ENCODE measurements at places on chromosomes 16 and 17.

DNA sequence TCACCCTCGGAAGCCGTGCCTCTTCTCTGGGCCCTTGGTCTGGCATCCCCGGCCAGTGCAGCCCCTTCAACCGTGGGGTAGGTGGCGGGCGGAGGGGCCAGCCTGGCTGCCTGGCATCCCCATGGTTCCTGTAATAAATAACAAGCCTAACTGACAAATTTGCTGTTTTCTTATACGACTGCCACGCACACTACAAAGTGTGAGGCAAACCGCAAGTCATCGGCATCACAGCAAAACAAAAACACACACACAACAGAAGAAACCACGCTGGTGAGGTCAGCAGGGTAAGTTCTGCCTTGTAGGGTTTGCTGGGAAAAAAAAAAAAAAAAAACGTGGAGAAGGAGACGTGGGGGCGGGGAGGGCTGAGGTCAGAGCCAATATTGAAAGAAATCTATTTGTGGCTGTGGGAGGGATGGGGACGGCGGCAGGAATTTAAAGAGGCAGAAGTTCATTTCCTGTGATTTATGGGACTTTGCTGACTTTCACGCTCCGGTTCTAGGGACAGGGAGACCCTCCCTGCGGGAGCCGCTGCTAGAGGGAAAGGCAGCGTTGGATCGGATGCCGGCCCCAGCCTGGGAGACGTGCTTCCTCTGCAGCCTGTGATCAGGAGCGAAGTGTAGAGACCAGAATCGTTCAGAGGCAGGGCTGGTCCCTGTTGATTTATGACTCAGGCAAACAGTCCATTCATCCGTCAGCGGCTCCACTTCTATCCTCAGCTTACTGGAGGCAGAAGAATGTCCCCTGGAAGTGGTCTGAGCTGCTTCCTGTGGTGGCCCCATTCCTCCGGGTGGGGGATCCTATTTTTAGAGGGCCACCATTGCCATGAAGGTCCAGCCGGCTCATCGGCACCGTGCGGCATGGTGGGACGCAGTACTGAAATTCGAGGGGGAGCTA is 162.8 kb downstream of the FOXL1 start:
- no peak for DNase-seq

DNA sequence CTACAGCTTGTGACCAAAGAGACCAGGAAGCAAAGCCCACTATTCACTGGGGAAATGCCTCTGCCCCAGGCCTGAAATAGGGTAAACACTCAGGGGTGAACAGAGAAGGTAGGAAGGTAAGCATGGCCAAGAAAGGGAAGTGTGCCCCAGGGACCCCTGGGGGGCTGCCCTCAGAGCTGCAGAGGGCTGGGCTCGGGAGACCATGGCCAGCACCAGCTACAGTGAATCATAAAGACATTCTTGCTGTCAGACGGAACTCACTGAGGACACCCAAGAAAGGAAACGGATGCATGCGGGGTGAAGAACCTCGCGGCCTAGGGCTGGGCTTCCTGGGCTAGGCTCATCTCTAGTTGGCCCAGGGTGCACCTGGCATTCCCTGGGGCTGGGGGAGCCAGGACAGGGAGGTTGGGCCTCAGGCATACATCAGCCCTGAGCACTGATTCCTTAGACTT is 9.6 kb downstream of the HIC1 start:
- DNase-seq = no peak

DNA sequence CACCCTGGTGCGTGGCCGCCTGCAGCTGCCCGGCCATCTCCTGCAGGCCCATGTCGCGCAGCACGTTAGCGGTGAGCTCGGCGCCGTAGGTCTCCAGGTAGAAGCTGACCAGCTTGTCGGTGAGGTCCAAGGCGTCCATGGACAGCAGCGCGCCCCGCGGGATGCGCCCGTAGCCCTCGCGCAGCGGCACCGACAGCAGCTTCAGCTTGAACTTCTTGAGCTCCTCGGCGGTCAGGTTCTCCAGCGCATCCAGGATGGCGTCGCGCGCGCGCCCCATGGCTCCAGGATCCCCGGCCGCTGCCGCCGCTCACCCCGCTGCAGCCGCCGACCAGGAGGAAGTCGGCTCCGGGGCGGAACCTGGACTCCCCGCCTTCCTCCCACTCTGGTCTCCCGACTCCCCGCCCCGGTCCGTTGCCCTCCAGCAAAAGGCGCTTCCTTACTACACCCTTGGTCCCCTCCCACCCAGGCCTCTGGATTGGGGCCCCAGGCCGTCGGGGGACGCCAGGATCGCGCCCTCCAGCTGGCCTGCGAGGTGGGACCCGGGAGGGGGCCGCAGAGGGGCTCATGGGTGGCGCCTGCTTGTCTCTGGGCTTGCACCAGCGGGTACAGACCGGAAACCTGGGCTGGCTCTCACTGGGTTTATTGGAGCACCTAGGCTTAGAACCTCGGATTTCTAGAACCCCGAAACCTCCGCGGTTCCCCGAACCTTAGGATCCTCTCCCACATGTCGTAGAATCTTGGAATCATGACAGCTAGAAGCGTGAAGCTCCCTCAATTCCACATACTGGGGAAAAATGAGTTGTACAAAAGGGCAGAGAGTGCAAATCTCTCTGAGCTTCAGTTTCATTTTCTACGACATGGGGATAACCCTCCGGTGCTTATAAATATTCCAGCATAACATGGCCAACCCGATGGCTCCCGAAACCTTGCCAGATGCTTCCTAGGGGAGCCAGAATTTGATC is at the start of gene PYCARD:
Gene PYCARD, minus strand, starts transcription at position 347 of the 962 bp plus-strand sequence. Its CDS starts 70 bp downstream, at position 277.
- DNase-seq = no peak

GRCh38 chr17:83086907-83087787 is 7.7 kb downstream of the METRNL start:
- no peak for DNase-seq

DNA sequence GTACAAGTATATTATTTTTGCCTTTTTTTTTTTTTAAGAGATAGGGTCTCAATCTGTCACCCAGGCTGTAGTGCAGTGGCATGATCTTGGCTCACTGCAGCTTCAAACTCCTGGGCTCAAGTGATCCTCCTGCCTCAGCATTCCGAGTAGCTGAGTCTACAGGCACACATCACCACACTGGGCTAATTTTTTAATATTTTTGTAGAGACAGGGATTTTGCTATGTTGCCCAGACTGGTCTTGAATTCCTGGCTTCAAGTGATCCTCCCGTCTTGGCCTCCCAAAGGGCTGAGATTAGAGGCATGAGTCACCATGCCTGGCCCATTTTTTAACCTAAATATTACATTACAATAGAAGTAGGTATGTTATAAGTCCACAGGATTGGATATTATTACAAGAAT is 3.2 kb downstream of the TERB1 start:
- no peak for DNase-seq

DNA sequence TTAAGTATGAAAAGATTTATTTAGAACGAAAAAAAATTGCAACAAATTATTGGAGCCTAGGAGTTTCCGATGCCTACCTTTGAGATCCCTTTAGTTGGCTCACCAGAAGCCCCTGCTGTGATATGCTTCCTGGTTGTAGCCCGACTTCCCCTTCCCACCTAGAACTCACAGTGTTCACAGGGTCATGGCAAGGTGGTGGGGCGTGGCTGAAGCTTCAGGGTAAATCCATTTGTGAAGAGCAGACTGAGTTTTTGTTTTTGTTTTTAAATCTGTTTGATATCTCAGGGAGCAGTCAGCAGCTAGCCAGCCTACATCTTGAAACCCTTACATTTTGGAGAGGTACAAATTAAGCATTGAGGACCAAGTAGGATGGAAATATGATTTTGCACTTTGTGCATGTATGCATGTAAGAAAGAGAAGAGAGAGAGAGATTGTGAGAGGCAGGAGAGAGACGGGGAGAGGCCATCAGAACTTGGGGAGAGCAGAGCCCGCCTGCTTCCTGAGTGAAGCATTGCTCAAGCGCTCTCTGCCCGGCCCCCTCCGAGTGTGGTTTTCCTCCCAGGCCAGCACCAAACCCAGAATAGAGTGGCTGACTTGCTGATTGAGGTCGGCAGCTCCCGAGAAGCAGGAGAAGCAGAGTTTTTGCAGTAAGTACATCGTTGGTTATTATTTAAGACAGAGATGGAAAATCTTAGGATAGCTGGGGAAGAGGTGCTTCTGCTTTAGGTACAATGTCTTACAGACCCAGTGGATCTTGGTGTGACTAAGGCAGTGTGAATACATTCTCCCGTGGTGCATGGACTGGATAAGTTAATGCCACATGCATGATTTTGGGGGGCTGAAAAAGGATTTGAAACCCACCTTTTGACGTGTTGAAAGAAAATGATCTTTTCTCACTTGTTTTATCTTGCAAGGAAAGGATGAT is 64.2 kb downstream of the SPECC1 start:
- peak; percentile 3 for DNase-seq

DNA sequence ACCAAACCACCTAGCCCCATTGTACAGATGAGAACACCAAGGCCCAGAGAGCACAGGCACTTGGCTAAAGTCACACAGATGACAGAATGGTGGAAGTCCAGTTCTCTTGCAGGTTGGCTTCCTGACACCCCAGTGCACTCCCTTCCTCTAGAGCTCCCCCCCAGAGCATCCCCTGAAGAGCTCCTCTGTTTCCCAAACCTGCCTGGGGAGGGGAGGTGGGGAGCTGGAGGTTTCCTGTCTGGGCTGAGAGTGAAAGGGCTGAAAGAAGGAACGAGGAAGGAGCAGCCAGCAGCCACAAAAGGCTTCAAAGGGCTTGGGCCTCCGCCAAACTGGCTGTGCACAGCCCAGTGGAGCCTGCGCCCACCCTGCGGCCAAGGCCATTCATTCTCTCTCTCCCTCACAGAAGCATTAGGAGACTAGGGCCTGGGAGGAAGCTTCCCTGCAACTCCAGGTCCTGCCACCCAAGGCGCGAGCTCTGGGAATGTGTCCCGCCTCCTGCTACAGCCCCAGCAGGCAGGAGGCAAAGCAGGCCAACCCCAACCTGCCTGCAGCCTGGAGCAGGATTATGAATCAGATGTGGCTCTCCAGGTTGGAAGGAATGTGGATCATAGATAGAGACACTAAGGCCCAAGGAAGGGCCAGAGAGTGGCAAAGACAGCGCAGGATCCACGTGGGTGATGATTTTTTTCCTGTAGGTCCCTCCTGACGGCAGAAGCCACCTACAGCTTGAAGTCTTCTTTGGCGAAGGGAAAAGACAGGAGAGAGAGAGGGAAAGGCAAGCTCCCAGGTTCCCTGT is 913 bp downstream of the SLC13A5 start:
- no peak for DNase-seq

DNA sequence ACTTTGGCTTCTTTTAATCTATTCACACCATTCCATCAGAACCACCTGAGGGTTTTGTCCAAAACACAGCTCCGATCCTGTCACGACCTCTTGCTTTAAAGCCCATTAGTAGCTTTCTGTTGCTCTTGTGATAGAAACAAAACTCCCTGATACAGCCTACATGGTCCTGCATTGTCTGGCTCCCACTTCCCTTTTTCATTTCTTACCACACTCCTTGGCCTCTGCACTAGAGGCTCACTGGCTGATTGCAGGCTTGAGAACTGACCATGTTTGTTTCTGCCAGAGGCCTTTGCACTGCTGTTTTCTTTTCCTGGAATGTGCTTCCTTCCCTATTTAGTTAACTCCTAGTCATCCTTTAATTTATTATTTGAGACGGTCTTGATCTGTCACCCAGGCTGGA is 23.7 kb downstream of the IST1 start:
- no peak for DNase-seq

DNA sequence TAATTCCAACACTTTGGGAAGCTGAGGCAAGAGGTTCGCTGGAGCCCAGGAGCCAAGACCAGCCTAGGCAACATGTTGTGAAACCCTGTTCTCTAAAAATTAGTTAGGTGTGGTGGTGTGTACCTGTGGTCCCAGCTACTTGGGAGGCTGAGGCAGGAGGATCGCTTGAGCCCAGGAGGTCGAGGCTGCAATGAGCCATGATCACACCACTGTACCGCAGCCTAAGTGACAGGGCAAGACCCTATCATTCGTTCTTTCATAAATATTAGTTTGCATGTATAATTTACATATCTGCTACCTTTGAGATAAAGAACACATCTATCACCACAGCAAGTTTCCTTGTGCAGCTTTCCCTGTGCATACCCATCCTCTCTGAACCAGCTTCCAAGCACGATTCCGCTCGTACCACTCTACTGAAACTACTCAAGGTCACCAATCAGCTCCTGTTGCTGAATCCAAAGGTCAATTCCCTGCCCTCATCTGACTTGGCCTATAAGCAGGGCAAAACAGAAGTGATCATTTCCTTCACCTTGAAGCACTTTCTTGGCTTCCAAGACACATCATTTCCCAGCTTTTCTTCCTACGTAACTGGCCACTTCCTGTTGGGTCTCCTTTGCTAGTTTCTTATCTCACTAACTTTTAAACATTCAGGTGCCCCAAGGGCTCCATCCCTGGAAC is 49.1 kb downstream of the GRB2 start:
- DNase-seq = no peak

- no peak for DNase-seq
These were observed 391.4 kb downstream of the CPPED1 start for GRCh38 chr16:12412252-12412651.

DNA sequence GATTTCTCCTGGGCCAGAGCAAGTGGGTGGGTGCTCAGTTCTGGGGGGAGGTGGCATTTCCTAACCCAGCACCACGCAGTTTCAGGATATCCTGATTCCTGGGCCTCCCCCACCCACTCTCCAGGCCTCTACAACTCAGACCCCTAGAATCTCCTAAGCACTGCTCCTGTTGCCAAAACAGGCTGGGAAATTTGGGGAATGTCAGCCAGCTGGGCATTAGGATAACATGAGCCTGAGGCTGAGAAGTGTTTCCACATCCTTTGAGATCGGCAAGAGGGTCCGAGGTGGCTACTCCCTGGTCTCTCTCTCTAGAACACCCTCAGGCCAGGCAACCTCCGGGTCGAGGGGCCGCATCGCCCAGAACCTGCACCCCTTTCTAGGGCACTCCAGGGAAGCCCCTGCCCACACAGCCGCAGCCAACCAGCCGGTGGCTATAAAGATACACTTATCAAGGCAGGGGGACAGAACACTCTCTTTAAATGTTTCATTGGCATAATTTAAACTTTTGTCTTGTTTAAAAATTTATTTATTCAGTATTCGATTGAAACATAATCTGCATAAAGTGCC is 23.6 kb downstream of the TBC1D16 start:
- DNase-seq = no peak

DNA sequence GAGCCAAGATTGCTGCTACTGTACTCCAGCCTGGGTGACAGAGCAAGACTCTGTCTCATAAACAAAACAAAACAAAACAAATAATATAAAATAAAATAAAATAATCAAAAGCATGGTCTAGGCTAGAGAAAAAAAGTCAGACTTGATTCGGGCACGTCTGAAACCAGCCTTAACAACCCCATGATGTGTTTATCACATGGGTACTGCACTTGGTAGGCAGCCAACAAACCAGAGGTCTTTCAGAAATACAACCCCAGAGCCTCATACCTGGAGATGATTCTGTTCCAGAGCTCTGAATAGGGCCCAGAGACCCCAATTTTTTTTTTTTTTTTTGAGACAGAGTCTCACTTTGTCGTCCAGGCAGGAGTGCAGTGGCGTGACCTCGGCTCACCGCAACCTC is 9.6 kb upstream of the HAPSTR1 start:
- no peak for DNase-seq
